ENCODE measurements at places on chromosomes 1 and 21. TPM values are rescaled to one million over a fixed set of nuclear protein-coding genes. Genes with fewer than 3 reads are reported as not detected.

DNA sequence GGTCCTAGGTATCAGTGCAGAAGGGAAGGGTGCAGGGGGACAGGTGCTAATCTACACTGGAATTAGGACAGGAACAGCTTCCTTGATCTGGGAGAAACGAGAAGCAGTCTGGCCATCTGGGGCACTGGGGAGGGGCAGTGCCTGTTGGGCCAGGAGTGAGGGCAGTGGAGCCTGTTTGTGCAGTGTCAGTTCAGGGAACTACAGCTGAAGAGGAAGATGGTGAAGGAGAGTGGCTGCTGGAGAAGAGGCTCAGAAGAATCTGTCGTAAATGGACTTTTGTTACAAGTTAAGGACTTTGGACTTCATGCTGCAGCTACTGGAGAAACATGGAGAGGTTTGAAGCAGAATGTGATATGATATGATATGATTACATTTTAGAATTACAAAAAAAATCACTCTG lies 3.2 kb upstream of the TNFSF4 start:
- DNase-seq, result no peak

The ADAM30 gene
- total RNA-seq, result not detected

DNA sequence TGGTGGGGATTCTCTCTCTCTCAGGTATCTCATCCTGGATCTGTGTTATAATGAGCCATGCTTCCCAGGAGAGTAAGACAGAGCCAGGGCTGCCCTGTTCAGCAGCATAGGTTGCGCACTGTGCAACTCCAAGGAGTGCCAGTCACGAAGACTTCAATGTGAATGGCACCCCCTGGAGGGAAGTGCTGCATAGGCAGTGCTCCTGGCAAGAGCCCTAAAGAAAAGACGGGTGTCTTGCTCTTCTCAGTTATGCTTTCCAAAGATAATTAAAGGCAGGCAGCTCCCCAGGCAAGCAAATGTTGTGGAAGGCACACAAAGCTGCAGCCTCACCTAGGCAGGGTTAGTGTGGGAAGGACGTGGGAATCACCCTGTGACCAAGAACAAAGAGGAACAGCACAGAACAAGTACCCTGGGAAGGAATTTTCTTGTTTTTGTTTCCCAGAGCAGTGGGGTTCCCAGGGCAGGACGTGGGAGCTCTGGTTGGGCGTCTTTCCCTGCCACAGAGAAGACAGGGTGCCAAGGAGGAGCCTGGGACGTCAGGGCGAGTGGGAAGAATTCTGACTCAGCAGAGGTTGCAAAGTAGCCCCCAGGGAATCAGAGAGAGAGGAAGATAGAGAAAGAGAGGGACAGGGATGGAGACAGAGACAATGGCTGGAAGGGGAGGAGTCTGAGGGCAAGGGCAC lies 120.9 kb downstream of the KCNN3 start:
- DNase-seq, result peak; percentile 75

DNA sequence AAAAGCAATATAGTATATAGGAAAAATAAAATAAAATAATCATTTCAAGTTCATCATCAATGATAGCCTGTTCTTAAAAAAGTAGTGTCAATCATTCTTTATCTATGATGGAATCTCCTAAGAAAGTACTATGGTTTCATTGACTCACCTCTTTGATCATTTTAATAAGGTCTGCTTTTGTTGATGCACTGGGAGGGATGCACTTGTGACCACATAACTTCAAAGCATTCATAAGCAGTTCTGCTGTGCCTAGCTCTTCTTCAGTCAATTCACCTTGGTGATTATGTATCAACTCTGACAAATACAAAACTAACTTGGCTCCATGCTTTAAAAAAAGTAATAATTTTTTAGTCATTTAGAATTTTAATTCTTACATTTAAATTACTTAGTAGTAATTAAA lies 84.8 kb upstream of the GNG4 start:
- DNase-seq, result no peak

- no peak for DNase-seq
Observed at GRCh38 chr21:29725025-29725736, 214.6 kb downstream of the GRIK1 start.

The IARS2 gene
- total RNA-seq, result 158 TPM

All from MCF 10A (cell line).